ENCODE measurements at places on chromosomes 16 and 17.

DNA sequence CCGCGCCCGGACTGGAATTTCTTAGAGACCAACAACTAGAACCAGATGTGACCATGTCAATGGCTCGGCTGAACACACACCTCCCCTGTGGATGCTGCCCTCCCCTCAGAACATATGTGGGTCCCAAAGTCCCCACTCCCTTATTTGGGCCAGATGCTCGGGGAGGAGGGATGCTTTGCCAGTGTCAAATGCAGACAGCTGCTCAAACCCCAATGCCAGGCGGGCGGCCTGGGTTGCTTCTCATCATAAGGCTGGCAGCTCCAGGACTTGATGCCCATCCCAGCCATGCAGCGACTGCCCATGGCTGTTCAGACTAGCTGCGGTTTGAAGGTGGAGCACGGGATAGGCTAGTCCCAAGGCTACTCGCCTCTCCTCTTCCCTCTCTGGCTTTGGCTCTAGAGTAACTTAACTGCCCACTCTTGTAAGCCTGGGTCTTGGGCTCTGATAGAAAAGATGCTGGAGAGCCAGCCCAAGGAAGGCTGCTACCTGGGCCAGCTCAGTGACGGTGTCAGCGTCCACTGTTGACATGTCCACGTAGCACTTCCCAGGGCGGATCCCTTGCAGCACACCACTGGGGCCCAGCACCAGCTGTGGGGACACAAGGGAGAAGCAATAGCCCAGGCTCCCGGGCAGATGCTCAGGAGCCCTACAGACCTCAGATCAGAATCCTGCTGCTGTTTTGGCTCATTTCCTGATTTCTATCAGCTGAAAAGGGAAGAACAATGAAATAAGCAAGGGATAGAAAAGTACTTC lies 11.0 kb upstream of the ROGDI start:
- no peak for DNase-seq

GRCh38 chr17:61955619-61956018 lies 27.8 kb upstream of the INTS2 start:
- DNase-seq, result no peak

DNA sequence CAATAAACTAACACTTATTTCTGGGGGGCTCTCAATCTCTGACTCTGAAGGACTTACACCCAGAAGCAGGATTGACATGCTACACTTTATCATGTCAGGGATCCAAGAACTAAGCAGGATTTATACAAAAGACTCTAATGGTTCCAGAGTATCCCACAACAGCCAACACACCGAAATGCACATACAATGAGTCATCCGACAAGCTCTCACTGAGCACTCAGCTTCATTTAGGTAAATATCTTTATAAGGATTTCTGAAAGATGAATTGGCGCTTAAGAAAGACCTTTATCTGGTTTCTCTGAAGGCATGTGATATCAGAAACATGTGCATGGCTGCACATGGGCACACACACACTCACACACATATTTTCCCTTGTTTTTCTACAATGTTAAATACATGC lies 77.2 kb downstream of the TOX3 start:
- no peak for DNase-seq

DNA sequence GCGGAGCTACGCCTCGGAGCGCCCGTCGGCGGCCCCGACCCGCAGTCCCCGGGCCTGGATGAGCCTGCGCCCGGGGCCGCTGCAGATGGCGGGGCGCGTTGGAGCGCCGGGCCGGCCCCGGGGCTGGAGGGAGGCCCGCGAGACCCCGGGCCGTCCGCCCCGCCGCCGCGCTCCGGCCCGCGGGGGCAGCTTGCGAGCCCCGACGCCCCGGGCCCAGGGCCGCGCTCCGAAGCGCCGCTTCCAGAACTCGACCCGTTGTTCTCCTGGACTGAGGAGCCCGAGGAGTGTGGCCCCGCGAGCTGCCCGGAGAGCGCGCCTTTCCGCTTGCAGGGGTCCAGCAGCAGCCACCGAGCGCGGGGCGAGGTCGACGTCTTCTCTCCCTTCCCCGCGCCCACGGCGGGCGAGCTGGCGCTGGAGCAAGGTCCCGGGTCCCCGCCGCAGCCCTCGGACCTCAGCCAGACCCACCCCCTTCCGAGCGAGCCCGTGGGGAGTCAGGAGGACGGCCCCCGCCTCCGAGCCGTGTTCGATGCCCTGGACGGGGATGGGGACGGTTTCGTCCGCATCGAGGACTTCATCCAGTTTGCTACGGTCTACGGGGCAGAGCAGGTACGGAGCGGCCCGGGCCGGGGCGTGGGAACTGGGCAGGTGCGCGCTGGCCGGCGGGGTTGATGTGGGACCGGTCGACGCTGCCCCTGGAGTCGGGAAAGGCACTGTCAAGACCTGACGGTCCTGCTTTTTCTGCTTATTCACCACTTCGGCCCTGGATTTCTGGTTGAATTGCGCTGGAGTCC lies 861 bp downstream of the RAB11FIP3 start:
- DNase-seq, result no peak

DNA sequence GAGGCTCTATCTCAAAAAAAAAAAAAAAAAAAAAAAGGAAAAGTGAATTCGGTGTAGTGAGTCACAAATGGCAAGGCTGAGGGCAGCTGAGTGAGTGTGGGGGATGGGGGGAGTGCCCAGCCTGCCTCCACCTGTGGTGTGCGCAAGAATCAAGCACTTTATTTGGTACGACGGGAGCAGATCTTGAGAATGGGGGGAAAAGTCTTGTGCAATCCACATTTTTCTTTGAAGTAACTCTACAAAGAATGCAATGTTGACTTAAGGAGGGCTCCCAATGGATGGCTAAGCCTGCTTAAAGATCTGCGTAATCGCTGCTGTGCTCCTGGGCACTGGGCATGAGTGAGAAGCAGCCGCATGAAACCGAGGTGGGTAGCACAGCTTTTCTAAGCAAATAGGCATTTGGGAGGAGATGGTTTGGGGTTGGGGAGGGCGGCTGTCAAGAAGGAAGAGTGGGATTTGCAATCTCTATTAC lies 28.2 kb downstream of the ATP2C2 start:
- no peak for DNase-seq

- DNase-seq, result no peak
These were observed 60.7 kb downstream of the CLEC16A start for GRCh38 chr16:11004973-11005610.

- no peak for DNase-seq
These were observed 11.0 kb downstream of the TUFM start for GRCh38 chr16:28834873-28835863.

- DNase-seq, result no peak
These were observed 9.7 kb downstream of the CFAP20 start for GRCh38 chr16:58119509-58119845.

DNA sequence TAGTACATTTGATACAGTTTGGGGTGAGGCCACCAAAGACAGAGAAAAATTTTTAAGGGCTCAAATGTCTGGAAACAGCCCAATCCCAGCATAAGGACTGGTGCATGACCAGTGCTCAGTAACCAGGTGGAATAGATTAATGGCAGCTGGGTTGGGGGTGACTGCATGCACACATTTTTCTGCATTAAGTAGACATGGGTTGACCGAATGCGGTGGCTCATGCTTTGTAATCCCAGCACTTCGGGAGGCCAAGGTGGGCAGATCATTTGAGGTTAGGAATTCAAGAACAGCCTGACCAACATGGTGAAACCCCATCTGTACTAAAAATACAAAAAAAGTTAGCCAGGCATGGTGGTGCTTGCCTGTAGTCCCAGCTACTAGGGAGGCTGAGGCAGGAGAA lies 121.1 kb upstream of the HSBP1 start:
- DNase-seq, result no peak

DNA sequence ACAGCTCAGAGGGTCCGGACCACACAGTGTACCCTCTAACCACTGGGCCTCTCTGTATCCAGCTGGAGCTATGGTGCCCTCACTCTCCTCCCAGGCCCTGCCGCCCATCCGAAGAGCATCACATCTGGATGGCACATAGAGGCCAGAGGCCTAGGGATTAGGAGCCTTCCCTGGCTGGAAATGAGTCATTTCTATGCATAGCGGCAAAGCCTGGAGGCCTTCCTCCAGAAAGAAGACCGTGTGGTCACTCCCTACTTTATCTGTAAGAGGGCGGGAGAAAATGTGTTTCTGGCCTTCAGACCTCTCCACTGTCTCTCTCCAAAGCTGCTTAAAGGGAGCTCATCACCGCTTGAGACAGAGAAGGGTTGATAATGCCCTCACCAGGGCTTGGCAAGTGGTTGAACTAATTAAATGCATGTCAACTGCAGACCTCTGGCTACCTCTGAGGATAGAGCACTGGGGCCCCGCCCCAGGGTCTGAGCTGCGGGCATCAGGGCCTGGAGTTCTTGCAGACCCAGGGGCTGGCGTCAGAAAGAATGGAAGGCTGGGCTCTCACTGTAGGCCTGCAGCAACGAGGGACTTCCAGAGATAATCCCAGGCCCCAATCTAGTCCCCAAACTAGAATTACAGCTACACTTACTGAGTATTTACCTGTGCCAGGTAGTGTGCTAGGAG lies 122.2 kb downstream of the IRX5 start:
- no peak for DNase-seq

- DNase-seq, result no peak
These were observed 10.7 kb downstream of the C16orf95 start for GRCh38 chr16:87306516-87306915.

DNA sequence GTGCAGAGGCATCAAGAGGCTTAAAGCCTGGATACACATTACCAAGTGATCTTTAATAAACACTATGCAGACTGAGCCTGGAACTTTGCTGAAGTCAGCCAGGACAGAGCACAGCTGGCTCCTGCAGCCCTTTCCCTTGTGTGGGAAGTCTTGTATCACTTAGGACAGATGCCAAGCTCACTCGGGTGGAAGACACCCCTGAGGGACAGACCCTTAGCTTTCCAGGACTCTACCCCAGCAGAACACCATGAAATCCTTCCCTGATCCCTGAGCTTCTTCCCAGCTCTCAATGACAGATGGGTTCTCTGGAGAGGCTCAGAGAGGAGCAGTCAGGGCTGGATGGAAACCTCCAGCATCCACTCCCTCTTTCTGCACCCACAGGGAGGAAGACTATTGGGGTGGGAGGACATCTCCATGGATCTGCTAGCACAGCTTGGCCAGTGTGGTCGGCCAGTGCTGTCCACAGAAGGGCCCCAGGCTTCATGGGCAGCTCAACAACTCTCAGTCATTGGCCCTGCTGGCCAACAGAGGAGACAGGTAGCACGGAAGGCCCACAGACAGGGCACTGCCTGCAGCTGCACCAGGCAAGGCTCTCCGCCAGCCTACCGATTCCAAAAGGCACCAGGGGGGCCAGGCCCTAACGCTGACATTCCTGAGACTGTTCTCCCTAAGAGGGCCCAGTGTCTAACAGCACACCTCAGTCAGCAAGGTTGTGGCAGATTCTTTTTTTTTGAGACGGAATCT lies 15.9 kb downstream of the RAB5C start:
- no peak for DNase-seq

DNA sequence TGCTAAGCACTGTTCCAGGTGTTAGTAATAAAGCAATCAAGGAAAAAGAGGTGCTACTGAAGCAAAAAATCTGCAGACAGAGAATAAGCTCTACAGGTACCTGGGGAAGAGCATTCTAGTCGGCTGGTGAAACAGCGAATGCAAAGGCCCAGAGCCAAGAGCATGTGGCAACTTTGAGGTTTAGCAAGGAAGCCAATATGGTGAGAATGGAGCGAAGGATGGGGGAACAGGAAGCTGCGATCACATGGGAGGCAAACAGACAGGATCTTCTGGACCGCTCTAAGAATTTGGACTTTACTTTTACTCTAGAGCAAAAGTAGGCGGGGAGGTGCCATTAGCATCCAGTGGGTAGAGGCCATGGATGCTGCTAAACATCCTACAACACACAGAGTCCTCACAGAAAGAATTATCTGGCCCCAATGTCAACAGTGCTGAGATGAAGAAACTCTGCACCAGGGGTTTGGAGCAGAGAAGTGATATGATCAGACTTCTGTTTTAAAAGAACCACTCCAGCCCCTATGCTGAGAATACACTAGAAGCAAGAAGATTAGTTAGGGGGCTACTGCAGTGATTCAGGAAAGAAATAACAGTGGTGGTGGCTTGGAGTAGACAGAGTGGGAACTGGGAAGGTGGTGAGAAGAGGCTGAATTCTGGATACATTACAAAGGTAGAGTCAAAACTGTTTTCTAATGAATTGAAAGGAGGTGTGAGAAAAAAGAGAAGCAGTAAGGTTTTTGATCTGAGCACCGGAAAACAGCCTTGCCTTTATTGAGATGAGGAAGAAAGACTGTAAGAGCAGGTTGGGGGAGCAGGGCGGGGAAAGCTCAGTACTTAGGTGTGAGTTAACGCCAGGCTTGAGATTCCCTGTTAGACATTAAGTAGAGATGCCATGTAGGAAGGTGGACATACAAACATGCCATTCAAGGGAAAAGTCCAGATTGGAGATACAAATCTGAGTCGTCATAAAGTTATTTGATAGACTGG lies 11.0 kb downstream of the EFTUD2 start:
- DNase-seq, result no peak

DNA sequence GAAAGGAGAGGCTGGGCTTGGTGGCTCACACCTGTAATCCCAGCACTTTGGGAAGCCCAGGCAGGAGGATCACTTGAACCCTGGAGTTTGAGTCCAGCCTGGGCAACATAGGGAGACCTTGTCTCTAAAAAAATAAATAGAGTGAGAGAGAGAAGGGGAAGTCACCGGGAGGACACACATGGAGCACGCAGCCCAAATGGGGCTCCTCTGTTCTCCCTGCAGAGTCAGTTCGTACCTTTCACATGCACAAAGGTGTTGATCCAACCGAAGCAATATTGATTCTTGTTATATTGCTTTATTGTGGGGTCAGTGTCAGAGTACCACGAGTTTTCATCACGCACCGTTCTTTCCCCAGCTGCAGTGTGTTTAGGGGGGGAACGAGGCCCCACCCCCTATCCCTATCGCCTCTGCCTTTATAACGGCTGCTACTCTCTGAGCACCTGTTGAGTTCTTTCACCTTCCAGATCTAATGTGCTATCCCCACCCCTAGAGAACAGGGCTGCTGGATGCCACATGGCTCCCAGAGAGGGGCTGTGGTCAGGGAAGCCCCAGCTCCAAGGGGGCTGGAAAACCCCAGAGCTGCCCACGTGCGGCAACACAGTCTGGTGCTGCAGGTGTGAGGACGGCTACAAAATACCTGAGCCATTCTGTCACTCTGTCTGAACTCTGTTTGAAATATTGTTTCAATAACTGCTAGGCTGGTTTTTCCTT lies 1.0 kb upstream of the TMEM235 start:
- no peak for DNase-seq

DNA sequence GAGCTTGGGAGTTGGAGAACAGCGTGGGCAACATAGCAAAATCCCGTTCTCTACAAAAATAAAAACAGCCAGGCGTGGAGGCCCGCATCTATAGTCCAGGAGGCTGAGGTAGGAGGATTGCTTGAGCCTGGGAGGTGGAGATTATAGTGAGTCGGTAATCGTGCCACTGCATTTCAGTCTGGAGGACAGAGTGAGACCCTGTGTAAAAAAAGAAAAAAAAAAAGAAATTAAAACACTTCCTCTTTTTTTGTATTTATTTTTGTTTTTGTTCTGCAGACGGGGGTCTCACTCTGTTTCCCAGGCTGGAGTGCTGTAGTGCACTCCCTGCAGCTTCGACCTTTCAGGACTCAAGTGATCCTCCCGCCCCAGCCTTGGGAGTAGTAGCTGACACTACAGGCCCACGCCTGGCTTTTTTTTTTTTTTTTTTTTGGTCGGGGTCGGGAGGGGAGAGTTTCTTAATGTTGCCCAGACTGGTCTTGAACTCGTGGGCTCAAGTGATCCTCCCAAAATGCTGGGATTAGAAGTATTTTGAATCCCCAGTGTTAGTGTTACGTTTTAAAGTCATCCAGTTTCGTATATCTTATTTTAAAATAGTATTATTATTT lies 1.5 kb downstream of the IST1 start:
- no peak for DNase-seq
